ENCODE measurements at places on chromosomes 2 and 18.

- no peak for DNase-seq
Observed at GRCh38 chr2:122905431-122905830, 1119.7 kb upstream of the CNTNAP5 start.

DNA sequence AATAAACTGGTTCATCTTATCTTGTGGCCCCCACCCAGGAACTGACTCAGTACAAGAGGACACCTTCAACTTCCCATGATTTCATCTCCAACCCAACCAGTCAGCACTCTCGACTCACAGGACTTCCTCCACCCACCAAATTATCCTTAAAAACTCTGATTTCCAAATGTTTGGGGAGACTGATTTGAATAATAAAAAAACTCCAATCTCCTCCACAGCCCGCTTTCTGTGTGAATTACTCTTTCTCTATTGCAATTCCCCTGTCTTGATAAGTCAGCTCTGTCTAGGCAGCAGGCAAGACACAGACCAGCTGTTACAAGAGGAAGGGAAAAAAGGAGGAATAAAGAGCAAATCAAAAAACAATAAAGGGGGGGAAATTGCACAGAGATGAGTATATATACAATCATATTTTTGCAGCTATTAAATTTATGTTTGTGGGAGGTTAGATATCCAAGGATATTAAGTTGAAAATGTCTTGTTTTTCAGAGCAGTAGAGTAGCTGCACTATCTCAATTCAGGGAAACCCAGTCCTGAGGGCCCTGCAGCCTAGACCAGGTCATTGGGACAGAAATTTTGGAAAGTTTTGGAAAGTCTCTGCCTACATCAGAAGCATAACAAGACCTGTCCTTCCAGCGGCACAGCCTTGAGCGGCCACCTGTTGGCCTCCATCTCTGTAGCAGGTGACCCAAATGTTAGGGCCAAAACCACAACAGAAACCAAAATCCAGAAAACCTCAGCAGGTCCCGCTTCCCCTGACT, 32.8 kb upstream of the SIGLEC15 start:
- DNase-seq: no peak

GRCh38 chr2:191114403-191114886, 36.3 kb downstream of the STAT4 start:
- DNase-seq: no peak

- no peak for DNase-seq
Observed at GRCh38 chr2:145012214-145012670, 492.3 kb upstream of the ZEB2 start.

- no peak for DNase-seq
Observed at GRCh38 chr2:147364597-147364996, 480.2 kb upstream of the ACVR2A start.

DNA sequence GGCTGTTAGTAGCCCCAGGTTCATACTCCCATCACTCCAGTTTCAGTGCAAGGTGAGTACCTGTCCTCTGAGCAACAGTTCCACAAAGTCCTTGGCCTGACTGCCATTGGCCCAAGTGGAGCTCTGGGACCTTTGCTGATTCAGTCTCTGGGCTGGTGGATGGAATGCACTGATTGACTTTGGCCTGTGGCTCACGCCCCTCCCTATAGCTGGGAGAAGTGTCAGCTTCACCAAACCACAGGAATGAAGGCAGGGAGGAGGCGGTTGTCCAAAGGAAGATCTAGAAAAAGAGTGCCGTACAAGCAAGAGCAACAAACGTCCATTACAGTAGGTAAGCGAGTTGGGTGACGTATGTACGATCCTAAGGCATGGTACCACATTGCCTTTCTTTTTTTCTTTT, 34.0 kb downstream of the QPCT start:
- no peak for DNase-seq

DNA sequence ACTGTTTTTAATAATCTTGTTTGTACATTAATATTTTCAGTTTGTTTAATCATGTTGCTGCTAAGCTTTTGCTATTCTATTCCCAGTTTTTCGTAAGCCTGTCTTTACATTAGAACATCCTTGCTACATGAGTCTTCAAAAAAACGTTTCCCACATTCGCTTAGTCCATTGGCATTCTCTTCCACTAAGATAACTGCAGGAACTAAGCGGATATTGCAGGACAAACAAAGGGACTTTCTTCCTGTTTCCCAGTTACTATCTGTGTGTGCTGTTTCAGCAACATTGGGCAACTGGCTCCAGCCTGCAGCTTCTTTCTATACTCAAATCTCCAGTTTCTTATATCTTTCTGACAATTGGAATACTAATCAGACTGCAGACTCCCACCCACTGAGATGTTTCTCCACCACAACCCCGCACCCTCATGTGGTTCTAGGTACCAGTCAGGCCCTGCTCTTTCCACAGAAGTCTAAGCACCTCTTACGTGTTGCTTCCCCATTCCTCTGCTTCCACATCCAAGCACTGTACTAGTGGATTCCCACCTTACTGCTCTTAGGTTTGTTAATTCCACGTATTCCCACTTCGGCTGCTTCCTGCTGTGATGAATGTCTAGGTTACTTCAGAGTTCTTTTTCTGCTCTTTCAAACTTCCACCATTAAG, 420.3 kb downstream of the LRRTM4 start:
- DNase-seq: no peak

DNA sequence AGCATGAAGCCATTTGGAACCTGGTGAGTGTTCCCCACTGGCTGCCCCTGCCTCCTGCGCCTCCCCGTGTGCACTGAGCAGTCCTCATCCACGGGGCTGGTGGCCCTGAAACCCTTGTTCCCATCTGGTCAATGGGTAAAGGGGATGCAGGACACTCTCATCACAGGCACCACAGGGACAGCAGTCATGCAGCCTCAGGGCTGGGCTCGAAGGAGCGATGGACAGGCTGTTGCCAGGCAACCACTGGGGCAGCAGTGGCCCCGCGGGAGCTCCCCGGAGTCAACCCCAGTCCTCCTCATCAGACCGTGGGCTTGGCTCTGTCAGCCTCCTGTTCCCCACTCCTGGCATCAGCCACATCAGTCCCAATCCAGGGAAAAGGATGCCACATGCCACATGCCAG, 509.5 kb downstream of the EIPR1 start:
- DNase-seq: no peak

GRCh38 chr2:111068435-111069058, 52.2 kb upstream of the BCL2L11 start:
- DNase-seq: no peak

GRCh38 chr18:5997361-5997760, 102.0 kb upstream of the TMEM200C start:
- no peak for DNase-seq

- DNase-seq: no peak
Observed at GRCh38 chr2:238785528-238785860, 62.4 kb upstream of the TWIST2 start.

DNA sequence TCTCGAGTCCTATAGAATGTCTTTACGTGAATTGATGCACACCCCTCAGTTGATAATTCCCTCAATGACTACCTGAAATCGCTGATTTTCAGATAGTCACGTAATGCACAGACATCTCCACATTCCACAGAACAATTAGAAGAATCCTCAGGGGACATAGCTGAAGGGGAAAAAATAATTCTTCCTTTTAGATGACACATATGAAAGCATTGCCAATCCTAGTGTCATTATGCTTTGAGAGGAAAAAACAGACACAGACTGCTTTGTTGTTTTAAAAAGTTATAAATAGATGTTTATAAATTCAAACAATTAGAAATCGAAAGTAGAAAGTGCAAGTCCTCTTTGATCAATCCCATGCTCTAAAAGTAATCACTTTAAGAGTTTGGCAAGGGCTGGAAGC, 100.6 kb upstream of the FN1 start:
- DNase-seq: no peak

DNA sequence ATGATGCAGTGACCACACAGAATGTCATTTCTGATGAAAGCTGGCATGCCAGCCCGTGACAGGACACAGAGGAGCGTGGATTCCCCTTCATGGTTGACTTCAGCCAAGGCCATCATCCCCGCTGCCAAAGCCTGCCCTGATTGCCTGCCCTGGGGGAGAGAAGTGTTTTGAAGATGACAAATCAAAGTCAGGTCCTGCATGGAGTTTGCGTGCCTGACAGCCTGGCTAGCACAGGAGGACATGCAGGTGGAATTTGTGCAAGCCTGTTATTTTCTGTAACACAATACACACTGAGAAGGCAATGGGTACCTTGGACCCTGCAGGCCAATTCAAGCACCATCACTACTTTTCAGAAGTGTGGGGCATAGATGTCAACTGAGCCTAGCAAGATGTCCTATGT, 5.4 kb upstream of the IL1R2 start:
- DNase-seq: no peak

GRCh38 chr2:113872201-113872600, 17.7 kb upstream of the ACTR3 start:
- DNase-seq: no peak

DNA sequence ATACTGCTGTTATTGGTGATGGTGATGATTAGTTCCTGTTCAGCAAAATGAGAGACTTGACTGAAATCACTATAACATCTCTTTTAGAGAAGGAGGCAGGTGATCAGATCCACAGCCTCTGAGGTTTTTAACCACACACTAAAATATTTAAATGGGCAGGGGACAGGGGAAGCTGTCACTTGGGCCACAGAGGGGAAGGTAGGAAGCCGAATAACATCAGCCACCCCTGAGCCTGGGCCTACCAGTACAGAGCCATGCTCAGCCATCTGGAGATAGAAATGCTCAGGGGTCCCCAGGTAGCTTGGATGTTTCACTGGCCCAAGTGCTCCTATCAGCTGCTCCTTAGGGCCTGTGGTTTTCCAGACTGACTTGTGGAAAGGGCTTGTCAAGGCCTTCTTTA, 122.3 kb downstream of the MRO start:
- DNase-seq: no peak

DNA sequence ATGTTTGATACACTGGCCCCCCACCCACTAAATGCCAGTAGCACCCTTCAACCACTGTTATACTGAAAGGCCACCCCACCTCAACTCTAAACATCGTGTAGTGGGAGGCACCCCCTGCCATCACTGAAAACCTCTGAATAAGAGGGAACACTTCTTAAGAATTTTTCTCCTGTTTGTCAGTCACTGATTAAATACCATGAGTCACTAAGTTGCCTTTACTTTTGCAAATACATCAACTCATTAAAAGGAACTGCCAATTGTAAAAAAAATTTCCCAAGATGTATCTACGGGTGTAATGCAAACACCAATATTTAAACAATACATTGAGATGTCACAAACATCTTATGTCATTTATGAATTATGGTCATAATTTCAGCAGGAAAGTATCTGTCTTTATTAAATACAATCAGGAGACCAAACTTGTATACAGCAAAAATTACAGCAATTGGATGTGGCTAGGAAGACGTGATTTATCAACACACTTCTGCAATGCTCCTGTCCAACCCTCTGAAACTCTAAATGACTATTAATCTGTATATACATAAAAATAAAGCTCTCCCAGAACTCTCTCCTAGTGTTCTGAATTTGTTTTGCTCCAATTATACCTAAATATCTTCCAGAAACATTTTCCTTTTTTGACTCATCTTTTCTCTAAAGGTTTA, 144.1 kb upstream of the STK17B start:
- no peak for DNase-seq

DNA sequence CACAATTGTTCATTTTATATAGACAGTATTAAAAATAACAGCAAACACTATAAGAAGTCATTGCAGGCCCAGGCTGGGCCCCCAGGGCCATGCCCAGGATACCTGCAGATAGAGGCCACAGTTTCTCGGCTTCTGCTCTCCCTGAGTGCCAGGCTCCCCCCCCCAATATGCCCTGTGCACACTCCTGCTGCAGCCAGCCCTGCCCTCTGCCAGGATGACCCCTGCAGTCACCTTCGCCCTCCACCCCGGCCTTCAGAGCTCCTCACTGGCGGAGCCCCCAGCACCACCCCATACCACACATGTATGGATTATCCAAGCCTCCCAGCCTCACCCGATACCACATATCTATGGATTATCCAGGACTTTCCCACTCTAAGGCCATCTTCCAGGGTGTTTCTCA, 104.5 kb downstream of the TPO start:
- no peak for DNase-seq

DNA sequence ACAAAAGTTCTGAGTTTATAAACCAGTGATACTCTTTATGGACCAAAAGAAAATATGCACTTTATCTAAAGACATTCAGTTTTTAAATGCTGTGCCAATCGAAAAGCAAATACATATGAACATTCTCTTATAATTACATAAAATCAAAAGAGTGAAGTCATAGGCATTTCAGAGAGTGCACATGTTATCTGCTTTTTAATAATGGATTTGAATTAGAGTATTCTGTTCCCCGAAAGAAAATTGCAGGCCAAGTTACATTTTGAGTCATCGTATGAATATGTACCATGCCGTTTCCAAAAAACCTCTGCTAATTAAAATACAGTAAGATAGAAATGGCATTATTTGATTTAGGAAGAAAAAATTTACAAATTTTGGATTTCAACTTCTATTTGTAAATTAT, 565.7 kb downstream of the ZEB2 start:
- DNase-seq: no peak

DNA sequence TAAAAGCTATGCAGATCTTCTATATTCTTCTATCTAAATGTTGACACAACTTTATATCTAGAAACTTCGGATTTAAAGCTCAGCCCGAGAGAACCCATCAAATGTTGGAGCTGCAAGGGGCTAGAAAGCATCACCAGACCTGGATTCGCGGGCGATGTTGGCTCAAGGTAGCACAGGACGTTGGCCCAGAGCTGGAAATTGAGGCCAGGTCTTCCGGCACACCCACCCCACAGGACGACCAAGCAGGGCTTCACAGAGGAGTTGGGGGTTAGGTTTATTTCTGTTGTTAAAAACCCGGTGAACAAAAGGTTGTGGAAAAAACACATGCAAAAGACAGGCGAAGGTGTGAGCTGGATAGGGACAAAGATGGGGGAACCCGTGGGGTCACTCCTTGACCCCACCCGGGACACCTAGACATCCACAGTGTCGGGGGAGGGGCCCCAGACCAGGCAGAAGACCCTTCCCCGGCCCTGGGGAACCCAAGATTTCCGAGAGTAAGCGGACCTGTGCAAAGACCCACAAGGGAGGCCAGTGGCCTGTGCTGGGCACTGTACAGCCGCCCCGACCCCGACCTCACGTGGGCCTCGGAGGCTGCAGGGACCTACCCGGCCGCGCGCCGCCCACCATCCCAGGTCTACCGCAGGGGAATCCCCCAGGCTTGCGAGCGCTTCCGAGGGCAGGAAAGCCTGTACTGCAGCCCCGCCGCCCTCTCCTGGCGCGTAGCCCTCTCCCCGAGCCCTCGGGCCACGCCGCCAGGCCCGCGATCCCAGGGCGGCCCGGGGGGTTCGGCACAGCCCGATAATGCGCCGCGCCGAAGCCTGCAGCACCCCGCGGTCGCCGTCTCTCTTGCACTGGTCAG, 1.8 kb upstream of the AGBL5 start:
- DNase-seq: no peak

- DNase-seq: no peak
Observed at GRCh38 chr2:190149908-190150307, 87.4 kb upstream of the MSTN start.

DNA sequence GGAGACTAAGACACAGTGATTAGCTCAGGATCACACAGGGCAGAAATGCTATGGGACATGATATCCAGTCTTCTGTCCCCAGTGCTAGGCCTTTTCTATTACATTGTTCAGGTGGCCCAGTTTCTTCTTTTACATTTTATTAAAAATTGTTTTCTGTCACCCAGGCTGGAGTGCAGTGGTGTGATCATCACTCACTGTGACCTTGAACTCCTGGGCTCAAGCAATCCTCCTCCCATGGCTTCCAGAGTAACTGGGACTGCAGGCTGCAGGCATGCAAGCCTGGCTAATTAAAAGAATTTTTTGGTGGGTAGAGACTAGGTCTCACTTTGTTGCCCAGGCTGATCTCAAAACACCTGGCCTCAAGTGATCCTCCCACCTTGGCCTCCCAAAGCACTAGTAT, 15.4 kb downstream of the PDK1 start:
- no peak for DNase-seq

GRCh38 chr2:198448789-198449188, 644.4 kb downstream of the PLCL1 start:
- DNase-seq: no peak

Data from NCI-H1092 (cell line).